ENCODE measurements at places on chromosomes 2 and 18. TPM values are rescaled to one million over a fixed set of nuclear protein-coding genes. Genes with fewer than 3 reads are reported as not detected.
A peak's percentile ranks its signal among the peaks of the same experiment; 100 is the strongest.

GRCh38 chr2:196617430-196617829, 22.1 kb upstream of the CCDC150 start:
- H3K4me1 ChIP-seq: no peaks in the 10 kb centered on the region
- H3K27me3 ChIP-seq: no peaks in the 10 kb centered on the region
- H3K36me3 ChIP-seq: no peaks in the 10 kb centered on the region
- no peak overlapping the region for H3K4me3 ChIP-seq
- no peak for DNase-seq

DNA sequence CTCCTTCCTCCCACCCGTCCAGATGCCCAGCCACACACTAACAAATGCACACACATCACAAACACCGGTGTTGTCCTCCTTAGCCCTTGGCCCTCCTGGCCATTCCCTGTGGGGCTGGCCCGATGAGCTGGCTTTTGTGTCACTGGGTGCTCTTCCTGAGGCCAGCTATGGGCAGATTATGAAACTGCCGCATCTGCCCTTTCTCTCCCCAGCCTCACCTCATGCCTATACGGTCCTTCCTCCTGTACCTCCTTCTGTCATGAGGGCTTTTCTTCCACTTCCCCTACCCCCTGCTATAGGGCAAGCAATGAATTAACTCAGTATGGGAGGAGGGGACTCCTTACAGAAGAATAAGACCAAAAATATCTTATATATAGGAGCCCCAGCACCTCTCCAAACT, 10.3 kb upstream of the INO80C start:
- H3K4me1 ChIP-seq: no peaks in the 10 kb centered on the region
- H3K36me3 ChIP-seq: no peaks in the 10 kb centered on the region
- no peak overlapping the region for H3K4me3 ChIP-seq
- H3K27ac ChIP-seq: no peak overlapping the region

- DNase-seq: no peak
- H3K27me3 ChIP-seq: no peaks in the 10 kb centered on the region
- no peak overlapping the region for H3K4me3 ChIP-seq
- no peaks in the 10 kb centered on the region for H3K4me1 ChIP-seq
- H3K36me3 ChIP-seq: no peaks in the 10 kb centered on the region
- no peak overlapping the region for H3K27ac ChIP-seq
These were observed 38.5 kb upstream of the ATP9B start for GRCh38 chr18:79030680-79031079.

DNA sequence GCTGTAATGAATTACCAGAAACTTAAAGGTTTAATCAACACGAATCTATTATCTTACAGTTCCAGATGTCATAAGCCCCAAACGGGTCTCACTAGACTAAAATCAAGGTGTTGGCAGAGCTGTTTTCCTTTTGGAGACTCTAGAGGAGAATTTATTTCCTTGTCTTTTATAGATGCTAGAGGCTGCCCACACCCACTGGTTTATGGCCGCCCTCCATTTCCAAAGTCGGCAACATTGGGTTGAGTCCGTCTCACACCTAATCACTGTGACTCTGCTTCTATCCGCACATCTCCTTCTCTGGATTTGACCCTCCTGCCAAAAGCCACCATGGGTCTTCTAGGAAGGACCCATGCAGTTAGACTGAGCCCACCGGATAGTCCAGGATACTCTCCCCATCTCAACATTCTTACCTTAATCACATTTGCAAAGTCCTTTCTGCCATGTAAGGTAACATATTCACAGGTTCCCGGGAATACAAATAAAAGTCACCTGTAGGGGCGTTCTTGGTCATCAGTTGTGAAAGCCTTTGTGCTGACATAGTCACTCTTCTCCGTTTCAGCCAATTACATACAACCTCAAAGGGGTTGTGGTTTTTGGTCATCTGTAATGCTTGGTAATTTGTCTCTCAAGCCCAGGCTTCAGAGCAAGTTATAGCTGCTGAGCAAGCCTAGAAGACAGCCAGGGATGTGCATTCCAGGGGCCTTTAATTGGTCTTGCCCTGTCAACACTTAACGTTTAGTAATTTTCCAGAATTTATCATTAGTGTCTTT, 179.4 kb downstream of the ANTXR1 start:
- no peaks in the 10 kb centered on the region for H3K36me3 ChIP-seq
- H3K4me1 ChIP-seq: peaks cover 6% of the 10 kb centered on the region
- DNase-seq: no peak
- H3K27me3 ChIP-seq: no peaks in the 10 kb centered on the region
- no peak overlapping the region for H3K27ac ChIP-seq

The L3MBTL4 gene
- 3.7 TPM for polyA plus RNA-seq

GRCh38 chr2:223099561-223099960, 47.6 kb downstream of the KCNE4 start:
- no peaks in the 10 kb centered on the region for H3K36me3 ChIP-seq
- DNase-seq: no peak
- H3K4me1 ChIP-seq: peaks cover 11% of the 10 kb centered on the region
- H3K4me3 ChIP-seq: no peak overlapping the region

GRCh38 chr2:167187978-167188967, 300.0 kb downstream of the XIRP2 start:
- H3K27me3 ChIP-seq: no peaks in the 10 kb centered on the region
- H3K36me3 ChIP-seq: no peaks in the 10 kb centered on the region
- H3K4me3 ChIP-seq: no peak overlapping the region
- no peaks in the 10 kb centered on the region for H3K4me1 ChIP-seq
- no peak overlapping the region for H3K27ac ChIP-seq

The ITPRID2 gene
- 62.9 TPM for polyA plus RNA-seq

The ANKRD30BL gene
- not detected for polyA plus RNA-seq

GRCh38 chr18:73758446-73758845, 389.2 kb downstream of the FBXO15 start:
- no peak overlapping the region for H3K4me3 ChIP-seq
- no peaks in the 10 kb centered on the region for H3K27me3 ChIP-seq
- DNase-seq: no peak
- no peaks in the 10 kb centered on the region for H3K4me1 ChIP-seq
- no peak overlapping the region for H3K27ac ChIP-seq
- no peaks in the 10 kb centered on the region for H3K36me3 ChIP-seq

- H3K27me3 ChIP-seq: no peaks in the 10 kb centered on the region
- no peak overlapping the region for H3K4me3 ChIP-seq
- no peaks in the 10 kb centered on the region for H3K36me3 ChIP-seq
- H3K4me1 ChIP-seq: no peaks in the 10 kb centered on the region
- peak; percentile 8 for DNase-seq
These were observed 7.7 kb downstream of the KIF1A start for GRCh38 chr2:240812301-240812680.

The CAPN14 gene
- polyA plus RNA-seq: not detected

DNA sequence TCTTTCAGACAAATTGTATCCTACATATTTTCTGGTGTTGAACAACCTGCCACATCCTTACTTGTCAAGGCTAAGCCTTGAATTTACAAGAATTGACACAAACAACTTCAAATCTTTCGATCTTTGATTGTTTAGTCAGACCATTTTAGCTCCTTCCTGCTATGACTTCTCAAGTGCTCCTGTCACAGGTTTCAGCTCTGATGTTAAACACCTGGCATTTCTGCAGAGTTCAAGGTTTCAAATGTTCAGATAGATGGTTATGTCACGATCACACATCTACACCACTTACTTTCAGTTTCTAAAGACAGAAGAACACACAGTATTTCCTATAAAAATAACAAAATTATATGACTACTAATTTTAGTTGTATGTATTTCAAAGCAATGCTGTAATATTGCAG, 84.0 kb downstream of the RND3 start:
- H3K27me3 ChIP-seq: no peaks in the 10 kb centered on the region
- no peaks in the 10 kb centered on the region for H3K36me3 ChIP-seq
- H3K27ac ChIP-seq: no peak overlapping the region
- peak; percentile 16 for DNase-seq
- no peaks in the 10 kb centered on the region for H3K4me1 ChIP-seq

- H3K4me3 ChIP-seq: no peak overlapping the region
- no peak for DNase-seq
- H3K27ac ChIP-seq: no peak overlapping the region
- no peaks in the 10 kb centered on the region for H3K27me3 ChIP-seq
- no peaks in the 10 kb centered on the region for H3K36me3 ChIP-seq
These were observed 16.0 kb downstream of the TMEM177 start for GRCh38 chr2:119694845-119695521.

The BOK gene
- polyA plus RNA-seq: 14.7 TPM

GRCh38 chr2:128628206-128628605, 309.5 kb upstream of the HS6ST1 start:
- DNase-seq: peak; percentile 11
- H3K36me3 ChIP-seq: no peaks in the 10 kb centered on the region
- no peak overlapping the region for H3K27ac ChIP-seq
- no peak overlapping the region for H3K4me3 ChIP-seq

The LOXL3 gene
- polyA plus RNA-seq: 1.6 TPM
